ENCODE measurements at places on chromosomes 4 and X. TPM values are rescaled to one million over a fixed set of nuclear protein-coding genes. Genes with fewer than 3 reads are reported as not detected.

DNA sequence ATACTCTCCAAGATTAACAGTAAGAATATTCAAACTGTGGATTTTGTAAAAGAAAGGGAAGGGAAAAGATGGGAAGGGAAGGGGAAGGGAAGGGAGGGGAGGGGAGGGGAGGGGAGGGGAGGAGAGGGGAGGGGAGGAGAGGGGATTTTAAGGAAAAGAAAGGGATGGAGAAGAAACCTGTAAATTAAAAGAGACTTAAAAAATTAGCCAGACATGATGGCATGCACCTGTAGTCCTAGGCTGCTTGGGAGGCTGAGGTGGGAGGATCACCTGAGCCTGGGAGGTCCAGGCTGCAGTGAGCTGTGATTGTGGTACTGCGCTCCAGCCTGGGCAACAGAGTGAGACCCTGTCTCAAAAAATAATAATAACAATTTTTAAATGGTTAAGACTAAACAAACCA lies 83.7 kb downstream of the USP46 start:
- DNase-seq = no peak

GRCh38 chrX:39202641-39203040 lies 401.4 kb downstream of the MID1IP1 start:
- DNase-seq = no peak

- DNase-seq = no peak
Observed at GRCh38 chr4:98613453-98614075, 44.8 kb downstream of the TSPAN5 start.

GRCh38 chr4:44462259-44462658 lies 13.7 kb upstream of the KCTD8 start:
- no peak for DNase-seq

GRCh38 chr4:27720010-27720766 lies 859.5 kb downstream of the STIM2 start:
- DNase-seq = no peak

Gene IL15
- 8.0 TPM for total RNA-seq

DNA sequence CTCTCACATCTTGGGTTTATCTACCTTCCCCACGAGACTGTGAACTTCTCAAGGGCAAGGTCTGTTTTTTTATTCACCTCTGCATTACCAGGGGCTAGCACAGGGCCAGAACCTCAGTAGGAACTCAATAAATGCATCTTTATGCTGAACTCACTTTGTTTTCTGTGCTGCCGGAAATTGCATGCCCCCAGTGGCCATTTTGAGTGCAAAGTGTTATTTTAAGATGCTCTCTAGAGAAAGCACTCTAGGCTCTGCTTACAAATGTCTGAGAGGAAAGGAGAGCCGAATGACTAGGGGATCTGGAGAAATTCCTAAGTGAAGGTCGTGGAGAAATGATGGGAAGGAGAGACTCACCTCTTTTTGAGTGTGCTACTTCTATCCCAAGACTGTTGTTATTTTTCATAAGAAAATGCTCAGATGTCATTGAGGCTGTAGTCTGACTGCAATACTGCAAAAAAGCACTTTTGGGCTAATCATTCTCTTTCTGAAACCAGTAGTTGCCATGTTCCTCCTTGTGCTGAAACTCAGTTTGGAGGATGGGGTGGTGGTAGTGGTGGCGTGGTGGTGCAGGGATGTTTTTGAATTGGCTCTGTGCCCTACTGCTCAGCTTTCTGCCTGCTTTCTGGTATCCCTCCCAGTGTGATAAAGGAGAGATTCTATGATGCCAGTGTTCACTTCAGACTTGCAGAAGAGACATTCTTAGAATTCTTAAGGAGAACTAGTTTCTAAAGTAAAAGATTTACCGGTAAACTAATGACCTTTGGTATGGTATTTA lies 41.3 kb downstream of the DOCK11 start:
- DNase-seq = peak; percentile 41

DNA sequence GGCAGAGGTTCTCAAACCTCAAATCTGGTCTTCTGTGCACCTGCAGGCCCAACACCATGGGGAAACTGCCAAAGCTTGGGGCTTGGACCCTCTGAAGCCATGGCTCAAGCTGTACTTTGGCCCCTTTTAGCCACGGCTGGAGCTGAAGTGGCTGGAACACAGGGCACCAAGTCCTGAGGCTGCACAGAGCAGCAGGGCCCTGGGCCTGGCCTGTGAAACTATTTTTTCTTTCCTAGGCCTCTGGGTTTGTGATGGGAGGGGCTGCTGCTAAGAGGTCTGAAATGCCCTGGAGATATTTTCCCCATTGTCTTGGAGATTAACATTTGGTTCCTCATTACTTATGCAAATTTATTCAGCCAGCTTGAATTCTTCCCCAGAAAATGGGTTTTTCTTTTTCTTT lies 18.3 kb upstream of the PI4K2B start:
- DNase-seq = no peak

Measured in LHCN-M2 (cell line).